ENCODE measurements at places on chromosomes 3 and 15. TPM values are rescaled to one million over a fixed set of nuclear protein-coding genes. Genes with fewer than 3 reads are reported as not detected.

The PYGO1 gene
- total RNA-seq: 9.9 TPM

The PLAAT1 gene
- 1.4 TPM for total RNA-seq

DNA sequence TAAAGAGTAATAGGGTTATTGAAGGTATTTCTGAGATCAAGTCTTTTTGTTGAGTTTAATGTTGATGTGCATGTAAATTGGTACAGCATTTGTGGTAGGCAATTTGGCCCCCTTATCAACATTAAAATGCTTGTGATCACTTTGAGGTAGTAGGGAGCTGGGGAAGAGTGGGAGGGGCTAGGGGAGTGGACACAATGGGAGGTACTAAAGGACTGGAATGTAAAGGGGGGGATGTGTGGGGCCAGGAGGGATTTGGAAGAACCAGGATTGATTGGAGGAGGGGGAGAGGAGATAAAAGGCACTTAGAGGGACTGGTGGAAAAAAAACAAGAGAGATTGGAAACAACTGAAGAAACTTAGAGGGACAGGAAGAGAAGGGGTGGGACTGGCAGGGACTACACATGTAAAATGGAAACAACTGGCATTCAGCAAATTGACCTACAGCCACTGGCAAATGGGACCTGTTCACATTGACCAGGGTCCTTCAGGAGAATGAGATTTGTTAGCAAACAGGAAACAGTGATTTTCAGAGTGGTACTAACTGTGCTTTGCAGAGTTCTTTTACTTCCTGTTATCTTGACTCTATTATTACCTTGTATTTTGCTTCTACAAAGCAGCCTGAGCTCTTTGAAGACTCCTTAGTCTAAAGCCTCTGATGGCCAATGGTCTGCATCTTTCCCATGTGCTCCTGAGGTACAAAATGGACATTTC, 47.8 kb upstream of the ZBTB38 start:
- DNase-seq: no peak

DNA sequence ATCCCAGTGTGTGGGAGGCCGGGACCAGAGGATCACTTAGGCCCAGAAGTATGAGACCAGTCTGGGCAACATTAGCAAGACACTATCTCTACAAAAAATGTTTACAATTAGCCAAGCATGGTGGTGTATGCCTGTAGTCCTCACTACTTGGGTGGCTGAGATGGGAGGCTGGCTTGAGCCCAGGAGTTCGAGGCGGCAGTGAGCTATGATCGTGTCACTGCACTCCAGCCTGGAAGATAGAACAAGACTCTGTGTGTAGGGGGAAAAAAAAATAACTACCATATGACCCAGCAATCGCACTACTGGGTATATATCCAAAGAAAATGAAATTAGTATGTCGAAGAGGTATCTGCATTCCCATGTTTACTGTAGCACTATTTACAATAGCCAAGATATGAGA, 22.6 kb downstream of the RYK start:
- peak; percentile 72 for DNase-seq

GRCh38 chr15:99916668-99917223, 183.5 kb upstream of the LYSMD4 start:
- DNase-seq: no peak

- no peak for DNase-seq
Observed at GRCh38 chr3:31009881-31010280, 115.4 kb upstream of the GADL1 start.

- no peak for DNase-seq
Observed at GRCh38 chr3:14429237-14429636, 26.8 kb downstream of the SLC6A6 start.

- no peak for DNase-seq
Observed at GRCh38 chr15:37166402-37166801, 66.1 kb upstream of the MEIS2 start.

DNA sequence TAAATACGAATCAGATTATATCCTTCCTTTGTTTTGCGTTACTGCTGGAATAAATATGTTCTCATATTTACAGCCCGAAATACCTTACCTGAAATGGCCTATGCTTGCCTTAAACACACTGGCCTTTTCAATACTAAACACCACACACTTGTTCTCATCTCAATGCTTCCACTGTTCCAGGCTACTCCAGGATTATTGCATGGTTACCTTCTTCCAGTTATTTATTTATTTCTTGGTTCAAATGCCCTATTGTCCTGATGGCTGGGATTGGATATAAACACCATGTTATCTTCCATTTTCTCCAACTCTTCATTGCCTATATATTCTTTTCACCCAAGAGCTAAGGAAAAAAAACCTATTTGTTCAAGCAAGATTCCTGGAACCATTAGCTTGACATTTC, 125.3 kb downstream of the SI start:
- DNase-seq: no peak

GRCh38 chr3:138051947-138052802, 42.2 kb downstream of the CLDN18 start:
- DNase-seq: no peak

GRCh38 chr3:82556113-82556512, 794.7 kb upstream of the GBE1 start:
- no peak for DNase-seq

DNA sequence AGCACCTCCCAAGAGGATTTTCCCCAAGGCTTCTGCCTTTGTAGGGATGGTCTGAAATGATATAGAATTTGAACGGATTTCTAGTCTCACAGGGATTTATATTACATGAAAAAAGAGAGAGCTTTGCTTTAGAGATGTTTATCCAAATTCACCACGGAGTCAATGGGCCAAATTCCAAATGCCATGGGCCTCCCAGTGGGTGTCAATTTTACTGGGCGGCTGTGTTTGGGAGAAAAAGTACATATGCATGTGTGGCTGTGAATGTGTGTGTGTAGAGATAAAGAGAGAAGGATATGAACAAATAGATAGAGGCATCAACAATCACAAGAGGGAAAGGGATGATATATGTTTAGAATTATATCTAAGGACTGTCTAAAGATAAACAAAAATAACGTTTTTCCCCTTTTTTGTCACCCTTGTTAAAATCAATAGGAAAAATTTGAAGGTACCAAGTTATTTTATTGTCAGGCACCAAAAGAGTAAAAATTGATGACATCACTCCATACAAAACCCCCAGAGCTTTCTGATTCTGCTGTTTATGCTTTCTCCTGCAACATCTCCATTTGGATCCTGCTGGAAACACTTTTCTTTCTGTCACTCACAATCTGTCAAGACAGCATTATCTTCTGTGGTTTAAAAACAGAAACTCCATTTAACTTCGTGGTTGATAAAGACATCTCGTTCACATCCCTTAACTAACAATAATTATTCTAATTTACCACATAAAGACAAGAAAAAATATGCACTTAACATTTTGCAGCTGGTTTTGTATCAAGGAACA, 160.7 kb downstream of the FHIT start:
- no peak for DNase-seq

DNA sequence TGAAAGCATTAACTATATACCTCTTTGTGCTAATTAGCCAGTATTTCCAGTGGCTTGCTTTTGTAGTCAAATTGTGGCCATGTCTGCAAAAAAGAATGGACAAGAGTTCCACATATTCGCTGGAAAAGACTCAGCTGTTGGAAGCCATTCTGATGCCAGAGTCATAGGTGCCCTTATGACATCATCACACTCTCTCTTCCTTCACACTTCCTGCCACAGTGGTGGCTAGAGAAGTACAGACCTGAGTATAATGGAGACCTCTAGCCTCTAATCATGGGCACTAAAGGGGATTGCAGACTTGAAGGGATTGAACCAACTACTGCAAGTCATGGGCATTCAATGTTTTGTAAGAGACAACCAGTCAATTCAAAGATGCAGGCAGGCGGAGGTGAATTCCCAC, 38.3 kb upstream of the IQCF6 start:
- no peak for DNase-seq
